Ovary (tissue), 10 donors: ENCODE measurements at places on chromosomes 2 and 18. TPM values are rescaled to one million over a fixed set of nuclear protein-coding genes. Genes with fewer than 3 reads are reported as not detected.

ITPRIPL1 gene
- 0.11 TPM for total RNA-seq

ADGRF3 gene
- not detected for total RNA-seq

COL3A1 gene
- 264 TPM for total RNA-seq

CDKL4 gene
- 1.00 TPM for total RNA-seq

SDC1 gene
- 3.0 TPM for total RNA-seq

LIMS4 gene
- total RNA-seq: 2.4 TPM

KIAA2012 gene
- total RNA-seq: 0.60 TPM

FOXD4L1 gene
- total RNA-seq: 0.12 TPM

GRCh38 chr2:240245706-240246105 is 105.2 kb upstream of the OTOS start:
- DNase-seq: no peak

DNA sequence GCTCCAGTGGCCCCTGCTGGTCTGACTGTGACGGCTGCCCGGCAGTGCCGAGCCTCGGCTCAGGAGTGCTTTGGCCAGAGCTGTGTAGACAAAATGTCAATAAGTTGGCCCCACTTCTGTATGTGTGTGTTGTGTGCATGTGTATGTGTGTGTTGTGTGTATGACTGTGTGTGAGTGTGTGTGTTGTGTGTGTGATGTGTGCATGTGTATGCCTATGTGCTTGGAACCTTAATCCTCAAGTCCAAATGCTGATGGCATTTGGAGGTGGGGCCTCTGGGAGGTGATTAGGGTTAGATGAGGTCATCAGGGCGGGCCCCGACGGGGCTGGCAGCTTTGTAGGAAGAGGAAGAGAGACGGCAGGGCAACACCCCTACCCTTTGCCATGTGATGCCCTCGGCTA is 269.0 kb downstream of the DCDC2C start:
- DNase-seq: no peak

- DNase-seq: no peak
Measured at GRCh38 chr2:241548451-241548835, 10.1 kb upstream of the BOK start.

GRCh38 chr2:109089602-109090300 is 39.3 kb upstream of the SH3RF3 start:
- DNase-seq: no peak

GRCh38 chr2:210363876-210364275 is 48.9 kb upstream of the MYL1 start:
- no peak for DNase-seq

GRCh38 chr2:71005271-71006202 is 10.9 kb upstream of the TEX261 start:
- DNase-seq: no peak

DNA sequence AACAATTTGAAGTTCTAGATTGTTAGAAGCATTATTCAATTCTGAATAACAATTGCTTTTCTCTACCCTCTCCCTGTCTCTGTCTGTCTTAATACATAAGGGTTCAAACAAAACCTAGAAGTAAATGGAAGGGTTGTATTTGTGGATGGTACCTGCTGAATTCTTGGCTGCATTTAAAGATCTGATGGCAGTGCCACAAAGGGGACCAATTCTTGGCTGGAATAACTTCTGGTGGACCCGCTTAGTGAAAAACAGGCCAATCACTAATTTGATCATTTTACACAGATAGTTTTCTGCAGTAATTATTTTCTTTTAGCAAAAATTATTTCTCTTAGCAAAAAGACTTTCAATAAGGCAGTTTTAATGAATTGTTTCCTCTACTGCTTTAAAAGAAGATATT is 353.5 kb downstream of the MYCN start:
- DNase-seq: no peak

GRCh38 chr2:166764216-166764615 is 124.1 kb upstream of the XIRP2 start:
- DNase-seq: no peak

DNA sequence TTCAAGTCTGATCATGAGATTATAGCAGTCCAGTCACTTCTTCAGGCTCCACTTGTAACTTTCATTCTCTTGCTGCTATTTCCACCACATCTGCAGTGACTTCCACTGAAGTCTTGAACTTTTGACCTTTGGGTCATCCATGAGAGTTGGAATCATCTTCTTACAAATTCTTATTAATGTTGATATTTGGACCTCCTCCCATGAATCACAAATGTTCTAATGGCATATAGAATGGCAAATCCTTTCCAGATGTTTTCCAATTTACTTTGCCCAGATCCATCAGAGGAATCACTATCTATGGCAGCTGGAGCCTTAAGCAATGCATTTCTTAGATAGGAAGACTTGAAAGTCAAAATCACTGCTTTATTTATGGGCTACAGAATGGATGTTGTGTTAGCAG is 159.4 kb downstream of the LTBP1 start:
- DNase-seq: no peak

GRCh38 chr18:2425426-2426317 is 145.6 kb downstream of the METTL4 start:
- DNase-seq: no peak
